ENCODE measurements at places on chromosomes 16 and 17. TPM values are rescaled to one million over a fixed set of nuclear protein-coding genes. Genes with fewer than 3 reads are reported as not detected.

SLC52A1 gene
- total RNA-seq = not detected

KLHL11 gene
- 12.1 TPM for total RNA-seq

TPSAB1 gene
- 12.2 TPM for total RNA-seq

DNA sequence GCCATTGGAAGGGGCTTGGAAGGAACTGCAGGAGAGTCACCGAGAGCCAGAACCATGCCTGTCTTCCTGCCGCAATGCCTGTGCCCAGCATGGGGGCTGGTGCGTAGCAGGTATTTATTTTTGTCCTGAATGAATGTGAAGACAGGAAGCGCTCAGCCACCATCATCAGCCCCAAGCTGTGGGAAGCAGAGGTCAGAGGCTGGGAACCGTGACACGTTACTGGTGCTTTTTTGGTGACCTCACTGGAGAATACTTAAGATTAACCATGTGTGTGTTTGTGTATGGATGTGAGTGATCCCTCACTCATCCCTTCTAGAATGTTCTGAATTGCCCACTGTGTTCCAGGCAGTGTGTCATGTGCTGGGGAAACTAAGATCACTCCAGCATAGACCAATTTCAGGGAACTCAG is 343.8 kb downstream of the SNX29 start:
- DNase-seq = peak; percentile 49

- DNase-seq = no peak
Observed at GRCh38 chr17:82441691-82442487, 8.7 kb downstream of the CYBC1 start.

DNA sequence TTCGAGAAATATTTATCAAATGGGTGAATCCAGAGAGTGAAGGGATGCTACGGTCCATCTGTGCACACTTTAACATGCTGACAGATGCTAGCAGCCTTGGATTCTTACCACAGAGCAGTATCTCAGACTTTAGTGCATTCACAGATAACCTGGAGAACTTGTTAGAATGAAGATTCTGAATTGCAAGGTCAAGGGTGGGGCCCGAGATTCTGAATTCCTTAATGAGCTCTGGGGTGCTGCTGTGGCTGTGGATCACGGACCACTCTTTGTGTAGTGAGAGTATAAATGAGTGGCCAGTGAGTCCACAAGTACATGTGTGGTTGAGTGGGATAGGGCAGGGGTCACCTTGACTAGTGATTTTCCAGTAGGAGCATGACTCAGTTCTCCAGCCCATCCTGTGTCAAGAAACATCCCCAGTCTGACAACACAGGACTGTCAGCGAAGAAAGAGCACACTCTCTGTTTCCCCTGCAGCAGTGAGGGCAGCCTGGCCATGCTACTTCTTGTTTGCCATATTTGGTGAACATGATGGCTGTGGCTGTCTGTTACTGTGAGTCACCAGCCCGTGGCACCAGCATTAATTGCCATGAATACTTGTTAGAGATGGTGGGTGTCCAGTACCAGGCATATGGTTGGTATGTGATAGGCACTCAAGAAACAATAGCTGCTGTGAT is 13.0 kb upstream of the SALL1 start:
- DNase-seq = no peak

- peak; percentile 92 for DNase-seq
Observed at GRCh38 chr17:6831661-6832263, at the start of gene TEKT1. TSS of gene TEKT1 (minus strand) at chr17:6831729. CDS start at chr17:6830376, 1,353 bp downstream.

- DNase-seq = no peak
Observed at GRCh38 chr17:81388612-81389367, 6.5 kb upstream of the BAHCC1 start.

All from posterior vena cava (tissue), 2 donors.